ENCODE measurements at places on chromosomes 12 and 14. TPM values are rescaled to one million over a fixed set of nuclear protein-coding genes. Genes with fewer than 3 reads are reported as not detected.

GRCh38 chr12:118023301-118023860 lies 6.9 kb downstream of the RFC5 start:
- DNase-seq = no peak

Gene APOF
- total RNA-seq = not detected

- no peak for DNase-seq
Measured at GRCh38 chr12:106013941-106014340, 124.8 kb downstream of the NUAK1 start.

GRCh38 chr12:6553051-6553868 lies 2.6 kb downstream of the IFFO1 start:
- DNase-seq = no peak

- DNase-seq = no peak
Measured at GRCh38 chr14:33590891-33591630, 359.8 kb downstream of the EGLN3 start.

GRCh38 chr14:74952180-74952665 lies 3.2 kb downstream of the PGF start:
- DNase-seq = no peak
